Activated T-helper 1 cell treated with Interleukin-2 at 50 U/mL for 16 hours (primary cell): ENCODE measurements at places on chromosomes 3 and 15.

DNA sequence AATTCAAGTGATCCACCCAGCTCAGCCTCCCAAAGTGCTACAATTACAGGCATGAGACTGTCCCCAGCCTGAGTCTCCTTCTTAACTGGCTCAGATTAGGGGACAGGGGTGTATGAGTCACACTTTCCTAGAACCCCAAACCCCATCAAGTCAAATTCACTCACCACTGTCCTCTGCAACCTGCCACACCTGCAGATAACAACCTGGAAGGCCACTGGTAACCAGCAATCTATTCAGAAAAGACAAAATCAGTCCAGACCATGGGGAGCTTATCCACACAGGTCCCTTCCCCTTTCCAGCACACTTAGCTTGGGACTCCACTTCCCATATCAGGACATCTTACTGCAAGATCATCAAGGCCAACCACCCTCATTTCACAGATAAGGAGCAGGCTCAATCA, 6.4 kb downstream of the WDR73 start:
- DNase-seq, result no peak

DNA sequence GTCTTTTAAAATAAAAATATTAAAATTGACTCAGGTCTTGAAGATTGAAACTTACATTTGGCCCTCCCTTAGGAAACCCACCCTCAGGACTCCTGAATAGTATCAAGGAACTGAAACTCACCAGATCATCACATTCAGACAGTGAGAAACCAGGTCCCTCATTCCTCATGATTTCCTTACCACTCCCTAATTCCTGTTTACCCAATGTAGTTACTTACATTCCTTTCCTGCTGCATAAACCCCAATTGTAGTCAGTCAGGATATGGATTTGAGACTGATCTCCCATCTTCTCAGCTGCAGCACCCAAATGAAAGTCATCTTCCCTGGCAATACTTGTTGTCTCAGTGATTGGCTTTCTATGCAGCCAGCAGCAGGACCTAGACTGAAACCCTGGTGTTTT, 8.6 kb downstream of the ATP13A4 start:
- DNase-seq, result no peak

DNA sequence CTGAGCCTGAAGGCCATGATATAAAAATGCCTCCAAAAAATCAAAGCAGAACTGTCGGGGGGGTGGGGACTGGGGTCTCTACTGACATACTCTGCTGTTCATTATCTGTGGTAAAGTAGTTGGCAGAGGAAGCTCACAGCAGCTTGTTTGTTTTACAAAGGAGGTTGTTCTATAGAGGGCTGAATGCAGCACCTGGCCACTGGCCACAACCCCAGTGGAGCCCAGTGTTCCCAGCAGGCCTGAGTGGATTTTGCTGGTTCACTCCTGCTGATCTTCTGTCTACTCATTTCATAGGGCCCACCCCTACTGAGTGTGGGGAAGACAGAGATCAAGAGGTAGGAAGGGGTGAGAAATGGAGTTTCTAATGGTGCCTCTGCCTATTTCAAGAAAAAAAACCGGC, 125.5 kb downstream of the DIPK2A start:
- no peak for DNase-seq

- DNase-seq, result no peak
Measured at GRCh38 chr3:189325454-189325853, 153.7 kb downstream of the TPRG1 start.

DNA sequence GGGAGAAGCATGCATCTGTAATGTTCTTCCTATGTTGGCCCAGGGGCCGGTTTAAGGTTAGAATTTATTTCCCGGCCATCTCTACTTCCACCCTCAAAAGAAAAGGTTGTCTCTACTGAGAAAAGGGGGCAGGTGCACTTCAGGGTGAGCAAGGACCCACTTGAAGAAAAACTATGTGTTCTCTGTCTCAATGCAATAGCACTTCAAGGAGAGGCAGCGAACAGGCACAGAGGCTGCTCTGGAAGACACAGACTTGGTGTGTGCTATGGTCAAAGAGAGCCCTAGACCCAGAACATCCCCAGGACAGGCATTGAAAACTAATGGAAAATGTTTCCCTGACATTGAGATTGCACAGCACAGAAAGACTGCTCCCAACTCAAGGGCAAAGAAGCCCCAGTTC, 7.6 kb downstream of the MINDY4B start:
- DNase-seq, result no peak

GRCh38 chr3:147405231-147406027, 914 bp downstream of the ZIC4 start:
- no peak for DNase-seq

DNA sequence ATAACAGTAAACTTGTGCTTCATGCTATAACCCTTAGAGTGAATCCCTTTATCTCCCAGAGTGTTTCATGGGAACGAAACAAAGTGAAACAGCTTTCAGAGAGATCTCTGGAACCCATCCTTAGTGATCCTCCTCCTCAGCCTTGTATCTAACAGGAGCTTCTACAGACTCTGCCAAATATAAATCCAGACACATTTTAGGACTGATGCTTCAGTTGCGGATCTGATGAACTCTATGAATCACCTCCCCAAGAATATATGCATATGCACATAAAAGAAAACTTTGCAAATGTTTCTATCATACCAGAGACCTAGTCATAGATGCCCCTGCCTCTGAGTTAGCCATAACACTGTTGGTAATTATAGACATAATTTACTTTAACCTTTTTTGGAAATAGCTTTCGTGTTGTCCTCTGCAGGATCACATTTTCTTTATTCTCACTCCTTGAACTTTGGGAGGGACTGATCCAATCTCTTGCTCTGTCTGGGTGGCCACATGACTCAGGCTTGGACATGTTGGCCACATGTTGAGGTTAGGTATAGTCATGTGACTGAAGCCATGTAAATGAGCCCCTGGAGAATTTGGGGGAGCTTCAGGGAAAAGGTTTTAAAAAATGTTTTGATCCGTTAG, 306.4 kb upstream of the CNTN3 start:
- DNase-seq, result no peak

GRCh38 chr3:80785475-80785874, 976.0 kb downstream of the GBE1 start:
- no peak for DNase-seq

DNA sequence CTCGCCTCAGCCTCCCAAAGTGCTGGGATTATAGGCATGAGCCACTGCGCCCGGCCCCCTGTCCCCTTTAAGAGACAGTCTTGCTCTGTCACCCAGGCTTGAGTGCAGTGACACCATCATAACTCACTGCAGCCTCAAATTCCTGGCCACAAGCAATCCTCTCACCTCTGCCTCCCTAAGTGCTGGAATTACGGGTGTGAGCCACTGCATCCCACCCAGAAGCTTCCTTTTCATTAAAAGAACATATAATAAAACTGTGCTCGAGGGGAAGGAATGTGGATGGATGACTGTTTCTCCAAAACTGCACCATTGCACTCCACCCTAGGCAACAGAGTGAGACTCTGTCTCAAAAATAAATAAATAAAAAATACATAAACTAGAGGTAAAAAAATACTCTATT, 70.1 kb downstream of the NCEH1 start:
- no peak for DNase-seq

- DNase-seq, result no peak
Measured at GRCh38 chr3:33035596-33035995, 61.4 kb downstream of the GLB1 start.

- DNase-seq, result no peak
Measured at GRCh38 chr3:12662593-12663400, 1.1 kb downstream of the RAF1 start.

- DNase-seq, result no peak
Measured at GRCh38 chr3:153785901-153786300, 335.3 kb upstream of the ARHGEF26 start.

DNA sequence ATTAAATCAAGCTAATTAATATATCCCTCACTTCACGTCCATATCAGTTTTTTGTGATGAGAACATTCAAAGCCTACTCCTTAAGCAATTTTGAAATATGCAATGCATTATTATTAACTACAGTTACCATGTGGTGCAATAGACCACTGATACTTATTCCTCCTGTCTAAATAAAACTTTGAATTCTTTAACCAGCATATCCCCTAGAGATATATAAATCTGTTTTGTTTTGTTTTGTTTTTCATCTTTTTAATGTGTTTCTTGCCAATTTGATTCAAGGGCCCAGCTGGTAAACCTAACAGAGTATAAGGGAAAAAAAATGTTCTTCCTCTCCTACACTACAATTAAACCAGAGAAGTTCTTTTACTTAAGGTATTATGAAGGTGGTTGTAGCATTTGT, 524.2 kb downstream of the NAALADL2 start:
- no peak for DNase-seq

- no peak for DNase-seq
Measured at GRCh38 chr15:55588070-55588814, at the start of gene PYGO1. PYGO1 (minus strand) TSS chr15:55588345; CDS start chr15:55587883, 462 bp downstream.

DNA sequence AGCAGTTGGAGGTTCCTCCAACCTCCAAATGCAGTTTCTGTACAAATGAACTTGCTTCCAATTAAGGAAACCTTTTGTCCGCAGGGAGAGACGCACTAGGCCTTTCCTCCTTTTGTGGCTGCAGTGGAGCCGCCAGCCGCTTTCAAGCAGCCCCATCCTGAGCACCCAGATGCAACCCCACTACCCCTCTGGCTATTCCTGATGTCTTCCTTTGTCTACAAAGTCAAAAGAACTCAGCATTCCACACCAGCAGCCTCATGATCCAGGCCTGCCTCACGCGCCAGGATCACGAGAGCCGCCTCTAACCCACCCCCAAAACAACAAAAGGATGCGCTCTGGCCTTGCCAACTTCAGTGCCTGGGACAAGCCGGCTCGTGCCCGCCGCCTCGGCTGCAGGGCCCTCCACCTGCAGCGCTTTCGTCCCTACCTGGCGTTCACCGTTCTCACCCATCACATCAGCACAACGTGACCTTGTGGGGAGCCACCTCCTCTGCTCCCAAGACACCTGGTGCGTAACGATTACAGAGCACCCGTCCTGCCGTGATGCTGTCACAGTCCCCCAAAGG, 48.2 kb upstream of the MUC4 start:
- DNase-seq, result no peak

DNA sequence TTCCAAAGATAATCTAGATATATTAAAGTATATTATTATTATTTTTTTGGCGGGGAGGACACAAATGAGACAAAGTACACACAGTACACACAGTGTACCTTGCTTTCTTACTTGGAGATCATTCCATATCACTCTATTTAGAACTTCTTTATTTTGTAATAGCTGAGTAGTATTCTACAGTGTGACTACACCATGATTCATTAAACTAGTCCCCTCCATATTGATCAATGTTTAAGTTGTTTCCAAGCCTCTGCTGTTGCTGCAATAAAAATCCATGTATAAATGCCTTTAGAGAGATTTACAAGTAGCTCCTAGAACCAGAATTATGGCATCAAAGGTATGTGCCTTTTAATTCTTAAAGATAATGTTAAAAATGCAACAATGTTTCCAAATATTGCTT, 38.8 kb downstream of the PYGO1 start:
- DNase-seq, result no peak

DNA sequence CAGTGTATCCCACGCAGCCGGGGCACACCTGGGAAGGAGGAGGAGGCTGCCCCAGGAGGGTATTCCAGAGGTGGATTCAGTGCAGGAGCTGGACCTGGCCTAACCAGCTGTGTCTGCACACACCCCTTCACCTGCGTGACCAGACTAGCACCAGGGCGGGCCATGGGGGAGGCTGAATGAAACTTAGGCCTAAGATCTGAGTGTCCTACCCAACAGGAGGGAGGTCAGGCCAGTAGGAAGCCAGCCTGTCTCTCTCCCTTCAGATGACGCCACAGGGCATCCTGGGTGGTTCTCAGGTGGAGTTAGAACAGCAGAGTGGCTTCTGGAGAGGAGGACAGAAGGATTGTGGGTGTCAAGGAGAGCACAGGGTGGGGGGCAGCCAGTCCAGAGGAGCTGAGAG, 3.4 kb upstream of the SEMA3F start:
- no peak for DNase-seq
